ENCODE measurements at places on chromosomes 1 and 21.

DNA sequence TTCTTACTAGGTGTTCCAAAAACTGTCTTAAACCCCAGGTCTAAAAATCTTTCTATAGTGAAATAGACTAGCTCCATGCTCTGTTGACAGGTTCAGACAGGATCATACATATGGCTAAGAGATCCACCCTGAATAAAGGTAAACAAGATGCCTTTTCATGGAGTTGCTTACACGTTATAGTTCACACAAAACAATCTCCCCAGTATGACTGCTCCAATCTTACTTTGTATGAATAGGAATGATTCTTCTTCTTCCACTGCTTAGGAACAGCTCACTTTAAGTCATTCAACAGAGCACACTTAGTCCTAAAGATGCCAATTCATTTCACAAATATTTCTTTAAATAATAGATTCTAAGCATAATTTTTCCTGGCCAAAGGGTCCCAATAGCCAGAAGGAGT lies 16.0 kb downstream of the ELK4 start:
- DNase-seq = no peak

DNA sequence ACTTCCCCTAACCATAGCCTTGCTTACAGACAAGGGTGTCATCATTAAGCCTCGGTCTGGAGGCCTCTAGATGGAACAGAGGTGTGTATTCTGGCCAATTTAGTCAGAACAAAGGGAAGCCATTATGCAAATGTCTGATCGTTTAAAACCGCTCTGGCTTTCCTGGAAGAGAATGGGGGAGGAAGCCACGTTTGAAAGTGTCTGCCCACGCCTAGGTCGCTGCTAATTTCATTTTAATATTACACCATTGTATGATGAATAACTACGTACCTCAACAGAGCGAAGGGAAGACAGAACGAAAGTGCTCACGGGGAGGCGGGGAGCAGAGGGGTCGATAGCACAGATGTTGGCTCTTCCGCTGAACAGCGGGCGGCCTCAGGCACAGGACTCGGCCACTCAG lies 41.1 kb upstream of the CSF3R start:
- DNase-seq = no peak

- DNase-seq = peak; percentile 38
Observed at GRCh38 chr1:179550746-179551682, 24.7 kb downstream of the NPHS2 start.

DNA sequence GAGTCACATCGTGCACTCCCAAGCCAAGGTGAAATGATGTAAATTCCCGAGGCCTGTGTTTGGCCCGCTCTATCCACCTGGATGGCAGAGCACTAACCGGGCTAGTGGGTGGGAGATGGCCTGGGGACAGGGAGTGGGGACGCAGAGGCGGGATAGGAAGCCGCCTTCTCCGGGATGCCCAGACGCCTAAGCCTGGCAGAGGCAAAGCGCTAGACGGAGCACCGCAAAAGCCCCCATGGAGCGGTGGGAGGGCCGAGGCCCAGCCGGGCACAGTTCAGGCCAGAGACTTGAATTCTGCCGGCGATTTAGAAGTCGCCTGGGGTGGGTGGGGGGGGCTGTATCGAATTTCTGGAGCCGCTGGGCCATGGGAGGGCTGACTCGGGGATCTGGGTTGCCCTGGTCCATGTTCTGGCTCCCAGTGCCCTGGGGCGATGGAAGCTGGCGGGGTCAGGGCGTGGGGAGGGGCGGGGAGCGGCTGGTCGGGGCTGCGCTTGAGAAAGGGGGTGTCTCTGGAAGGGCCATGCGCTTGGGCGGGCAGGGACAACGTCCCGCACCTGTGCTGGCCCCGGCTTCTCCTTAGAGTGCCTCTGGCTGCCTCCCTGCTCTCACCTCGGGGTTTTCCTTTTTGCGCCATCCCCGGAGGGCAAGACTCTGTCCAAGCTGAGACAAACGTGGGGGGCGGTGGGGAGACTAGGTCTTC lies 28.0 kb downstream of the KIAA2013 start:
- DNase-seq = no peak

- peak; percentile 95 for DNase-seq
Observed at GRCh38 chr1:150922519-150922975, 3.6 kb upstream of the SETDB1 start.

Measured in kidney tubule cell (primary cell).